ENCODE measurements at places on chromosomes 11 and 22.

GRCh38 chr11:57515332-57516060 is at the start of gene SLC43A1:
Gene SLC43A1, minus strand, starts transcription at chr11:57515702. Its CDS starts 1,591 bp downstream, at chr11:57514111.
- DNase-seq, result no peak

DNA sequence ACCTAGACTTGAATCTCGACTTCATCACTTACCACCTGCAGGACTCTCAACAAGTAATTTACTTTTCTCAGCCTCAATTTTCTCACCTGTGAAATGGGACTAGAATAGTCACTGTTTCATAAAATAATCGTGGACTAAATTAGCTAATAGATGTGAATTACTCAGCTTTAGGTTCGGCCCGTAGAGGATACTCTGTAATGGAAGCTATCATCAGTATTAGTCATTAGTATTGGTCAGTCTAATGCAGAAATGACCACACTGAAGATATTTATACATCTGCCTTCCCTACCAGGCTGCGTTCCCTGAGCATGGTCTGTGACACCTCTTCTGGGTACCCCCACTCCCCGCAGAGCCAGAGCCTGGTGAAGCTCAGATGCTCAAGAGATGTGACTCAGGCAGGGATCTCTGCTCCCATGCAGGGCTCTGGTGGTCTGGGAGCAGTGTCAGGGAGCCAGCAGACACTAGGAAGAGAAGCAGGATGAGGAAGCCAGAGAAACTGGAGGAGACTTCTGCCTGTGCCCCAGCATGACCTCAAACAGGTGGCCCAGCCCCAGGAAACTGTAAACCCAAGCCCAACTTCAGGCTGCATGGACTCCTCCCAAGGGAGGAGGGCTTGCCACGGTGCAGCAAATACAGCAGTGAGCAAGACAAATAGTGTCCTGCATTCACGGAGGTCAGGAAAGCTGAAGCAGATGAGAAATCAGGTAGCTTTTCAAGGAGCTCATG is 88.0 kb upstream of the E2F8 start:
- DNase-seq, result no peak

DNA sequence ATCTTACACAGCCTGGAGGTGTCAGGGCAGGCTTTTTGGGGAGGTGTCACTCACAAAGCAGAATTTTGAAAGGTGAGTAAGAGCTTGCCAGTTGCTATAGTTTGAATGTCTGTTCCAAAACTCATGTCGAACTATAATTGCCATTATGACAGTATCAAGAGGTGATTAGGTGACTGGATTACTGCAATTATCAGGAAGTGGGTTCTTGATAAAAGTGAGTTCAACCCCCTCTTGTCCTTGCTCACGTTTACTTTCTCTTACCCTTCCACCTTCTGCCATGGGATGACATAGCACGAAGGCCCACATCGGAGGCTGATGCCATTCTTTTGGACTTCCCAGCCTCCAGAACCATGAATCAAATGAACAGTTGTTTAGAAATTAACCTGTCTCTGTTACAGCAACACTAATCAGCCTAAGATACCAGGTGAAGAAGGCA is 4.7 kb upstream of the C11orf86 start:
- no peak for DNase-seq

GRCh38 chr11:115891581-115891980 is 387.4 kb upstream of the CADM1 start:
- DNase-seq, result no peak

GRCh38 chr11:57133366-57134038 is 48.3 kb upstream of the LRRC55 start:
- no peak for DNase-seq

DNA sequence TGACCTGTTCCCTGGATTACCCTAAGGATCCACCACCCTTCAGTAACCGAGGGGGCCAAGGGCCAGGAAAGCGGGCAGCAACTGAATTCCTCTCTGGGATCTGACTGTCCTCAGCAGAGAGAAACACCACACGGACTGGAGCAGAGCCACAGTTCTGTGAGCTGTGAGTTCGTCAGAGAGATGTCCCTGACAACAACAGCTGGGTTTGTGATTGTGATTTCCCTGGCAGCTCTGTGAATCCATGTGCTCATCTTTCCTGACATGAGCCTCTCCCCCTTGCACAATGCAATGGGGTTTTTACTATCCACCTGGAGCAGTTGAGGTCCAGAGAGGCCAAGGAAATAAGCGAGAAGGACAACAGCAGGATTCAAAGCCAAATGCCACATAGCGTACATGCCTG is 69.4 kb upstream of the AMPD3 start:
- no peak for DNase-seq

GRCh38 chr22:47847131-47847890 is 1084.9 kb downstream of the TBC1D22A start:
- no peak for DNase-seq

- no peak for DNase-seq
Observed at GRCh38 chr11:9386086-9386485, 1.6 kb downstream of the IPO7 start.

GRCh38 chr11:73972187-73972586 is 10.5 kb downstream of the UCP2 start:
- DNase-seq, result no peak

GRCh38 chr11:133048270-133048669 is 484.0 kb downstream of the OPCML start:
- no peak for DNase-seq

DNA sequence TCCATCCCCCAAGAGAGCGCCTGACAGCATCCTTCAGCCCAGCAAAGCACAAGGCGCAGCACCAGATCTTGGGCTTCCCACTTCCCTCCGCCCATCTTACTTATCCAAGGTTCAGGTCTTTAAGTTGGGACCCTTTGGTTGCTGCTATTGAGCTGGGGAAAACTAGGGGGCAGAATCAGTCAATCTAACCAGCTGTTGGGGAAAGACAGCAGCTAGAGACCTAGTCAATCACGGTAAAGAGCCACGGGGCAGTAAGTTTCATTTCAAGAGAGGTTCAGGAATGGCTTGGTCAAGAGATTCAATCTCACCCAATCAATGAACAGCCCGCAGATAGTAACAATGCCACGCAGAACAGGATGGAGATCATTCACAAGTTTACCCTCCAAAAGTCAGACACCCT is 1.7 kb downstream of the ABTB2 start:
- no peak for DNase-seq

DNA sequence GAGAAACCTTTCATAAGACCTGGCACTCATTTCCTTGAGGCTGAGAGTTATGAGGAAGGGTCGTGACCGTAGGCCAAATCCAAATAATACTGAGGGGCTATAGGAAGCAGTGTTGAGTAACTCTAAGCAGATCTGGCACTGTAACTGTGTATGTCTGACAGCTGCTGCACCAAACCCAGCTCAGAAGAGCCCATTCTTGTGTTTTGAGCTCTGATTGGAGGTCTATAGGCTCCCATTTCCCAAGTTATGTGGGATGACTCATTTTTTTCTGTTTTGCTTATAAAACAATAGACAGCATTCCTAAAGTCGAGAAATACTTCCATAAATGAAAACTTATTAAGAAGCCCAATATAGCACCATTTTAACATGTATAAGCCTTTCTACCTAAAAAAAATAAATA is 645.8 kb downstream of the DLG2 start:
- no peak for DNase-seq

GRCh38 chr11:102729849-102730815 is 5.4 kb upstream of the MMP8 start:
- DNase-seq, result no peak

- no peak for DNase-seq
Observed at GRCh38 chr11:106656646-106657045, 361.6 kb downstream of the GUCY1A2 start.
